ENCODE measurements at places on chromosomes 12 and 14. TPM values are rescaled to one million over a fixed set of nuclear protein-coding genes. Genes with fewer than 3 reads are reported as not detected.

SLC25A47 gene
- polyA plus RNA-seq, result not detected

GRCh38 chr14:89936654-89937185, 17.8 kb downstream of the EFCAB11 start:
- H3K27ac ChIP-seq, result no peak overlapping the region
- no peaks in the 10 kb centered on the region for H3K27me3 ChIP-seq
- no peak for DNase-seq
- H3K36me3 ChIP-seq, result peaks cover 4% of the 10 kb centered on the region

GRCh38 chr12:1519642-1520041, 74.7 kb downstream of the FBXL14 start:
- no peaks in the 10 kb centered on the region for H3K4me1 ChIP-seq
- peaks cover 6% of the 10 kb centered on the region for H3K36me3 ChIP-seq
- H3K27me3 ChIP-seq, result peaks cover 18% of the 10 kb centered on the region
- H3K27ac ChIP-seq, result no peak overlapping the region
- no peak overlapping the region for H3K4me3 ChIP-seq

DNA sequence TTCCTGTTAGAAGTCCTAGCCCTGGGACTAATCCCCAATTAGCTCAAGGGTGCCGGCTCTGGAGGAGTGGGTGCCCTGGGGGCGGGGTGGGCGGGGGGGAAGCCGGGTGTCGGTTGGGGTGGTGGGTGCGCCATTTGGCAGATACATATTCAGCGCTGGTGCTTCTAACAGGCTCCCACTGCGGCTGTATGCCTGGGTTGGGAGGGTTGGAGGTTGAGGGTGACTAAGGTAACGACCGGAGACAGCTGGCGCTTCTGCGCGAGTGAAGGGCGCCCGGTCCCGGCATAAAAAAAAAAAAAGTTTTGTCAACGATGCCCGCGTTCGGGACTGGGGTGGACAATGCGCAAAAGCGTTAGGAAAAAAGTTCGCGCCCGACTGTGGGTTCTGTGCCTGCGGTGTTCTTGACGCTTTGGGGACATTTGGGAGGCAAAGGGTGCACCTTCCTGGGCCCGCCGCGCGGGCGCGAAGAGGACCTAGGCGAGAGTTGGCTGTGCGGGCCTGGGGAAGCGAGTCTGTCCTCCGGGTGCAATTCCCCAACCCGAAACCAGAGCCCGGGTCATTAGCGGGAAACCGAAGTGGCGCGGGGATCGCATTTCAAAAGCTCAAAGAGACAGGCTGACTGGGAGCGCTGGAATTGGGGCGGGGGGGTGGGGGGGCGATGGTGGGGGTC, 19.2 kb downstream of the TBX3 start:
- no peak overlapping the region for H3K27ac ChIP-seq
- no peak for DNase-seq
- peaks cover under 1% of the 10 kb centered on the region for H3K36me3 ChIP-seq
- H3K27me3 ChIP-seq, result peaks cover 17% of the 10 kb centered on the region
- H3K4me1 ChIP-seq, result no peaks in the 10 kb centered on the region

GRCh38 chr14:96931751-96932150, 134.6 kb downstream of the VRK1 start:
- no peaks in the 10 kb centered on the region for H3K4me1 ChIP-seq
- no peak overlapping the region for H3K27ac ChIP-seq
